ENCODE measurements at places on chromosomes 12 and 14.

- DNase-seq: no peak
These were observed 528.4 kb upstream of the LMO3 start for GRCh38 chr12:17134315-17134714.

DNA sequence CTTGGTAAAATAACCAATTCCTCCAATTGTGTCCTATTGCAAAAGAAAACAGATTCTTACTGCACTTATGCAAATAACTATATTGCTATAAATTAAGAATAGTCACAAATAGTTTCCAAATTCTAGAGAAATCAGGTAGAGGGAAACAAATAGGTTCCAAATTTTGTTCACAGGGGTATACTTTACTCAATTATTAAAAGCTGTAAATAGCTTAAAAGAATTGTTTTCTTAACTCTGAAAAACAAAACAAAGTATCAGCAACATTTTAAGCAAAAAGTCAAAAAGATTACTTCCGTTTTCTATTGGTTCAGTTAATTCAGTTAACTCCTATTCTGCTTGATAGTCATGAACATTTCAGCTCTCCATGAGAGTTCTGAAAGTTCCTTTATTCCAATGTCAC, 85.6 kb upstream of the PPP4R3A start:
- DNase-seq: no peak

DNA sequence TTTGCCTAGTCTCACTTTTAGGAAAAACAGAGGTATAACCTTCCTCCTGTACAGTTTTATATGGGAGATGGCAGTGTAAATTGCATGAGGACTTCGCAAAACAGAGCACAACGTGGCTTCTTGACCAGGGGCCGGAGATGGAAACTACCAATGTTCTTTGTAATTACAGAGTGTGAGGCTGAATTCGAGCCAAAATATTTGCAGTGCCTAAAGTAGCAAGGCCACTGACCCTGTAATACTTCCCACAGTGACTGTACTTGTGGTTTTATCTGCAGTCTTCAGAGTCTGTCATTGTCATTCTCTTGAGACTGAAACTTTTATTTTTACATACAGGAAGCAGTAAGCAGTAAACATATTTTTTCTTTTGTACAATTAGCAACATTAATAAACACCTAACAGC, 98.9 kb downstream of the RERG start:
- no peak for DNase-seq

DNA sequence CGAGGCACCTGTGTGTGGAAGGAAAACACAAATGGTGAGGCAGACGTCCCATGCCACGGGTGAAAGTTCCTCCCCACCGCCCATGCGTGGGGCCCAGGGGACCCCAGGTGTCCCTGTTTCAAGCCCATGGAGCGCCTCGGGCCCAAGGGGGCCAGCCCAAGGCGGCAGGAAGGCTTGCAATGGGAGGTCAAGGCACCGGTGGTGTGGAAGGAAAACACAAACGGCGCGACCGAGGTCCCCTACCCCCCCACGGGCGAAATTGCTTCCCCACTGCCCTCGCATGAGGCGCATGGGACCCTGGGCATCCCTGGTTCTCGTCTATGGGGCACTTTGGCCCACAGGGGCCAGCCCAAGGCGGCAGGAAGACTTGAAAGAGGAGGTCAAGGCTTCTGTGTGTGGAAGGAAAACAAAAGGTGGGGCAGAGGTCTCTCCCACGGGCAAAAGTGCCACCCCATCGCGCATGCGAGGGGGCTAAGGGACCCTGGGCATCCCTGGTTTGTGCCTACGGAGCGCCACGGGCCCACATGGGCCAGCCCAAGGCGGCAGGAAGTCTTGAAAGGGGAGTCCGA, 379.4 kb downstream of the ALG10 start:
- DNase-seq: no peak

DNA sequence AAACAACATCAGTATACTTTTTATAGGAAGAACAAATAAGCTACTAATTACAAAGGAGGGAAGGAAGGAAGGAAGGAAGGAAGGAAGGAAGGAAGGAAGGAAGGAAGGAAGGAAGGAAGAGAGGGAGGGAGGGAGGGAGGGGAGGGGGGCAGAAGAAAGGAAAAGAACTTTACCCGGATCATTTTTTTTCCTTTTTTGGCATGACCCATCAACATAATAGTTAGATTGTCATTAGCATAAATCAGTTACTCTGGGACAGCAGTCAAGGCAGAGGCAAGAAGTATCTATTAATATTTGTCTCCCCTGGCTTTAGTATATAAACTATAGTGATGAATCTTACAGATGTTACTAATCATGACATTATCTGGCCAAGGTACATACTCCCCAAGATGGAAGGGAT, 35.2 kb upstream of the TSPAN8 start:
- DNase-seq: no peak

- peak; percentile 7 for DNase-seq
These were observed 170.7 kb downstream of the ESRRB start for GRCh38 chr14:76546426-76547221.

DNA sequence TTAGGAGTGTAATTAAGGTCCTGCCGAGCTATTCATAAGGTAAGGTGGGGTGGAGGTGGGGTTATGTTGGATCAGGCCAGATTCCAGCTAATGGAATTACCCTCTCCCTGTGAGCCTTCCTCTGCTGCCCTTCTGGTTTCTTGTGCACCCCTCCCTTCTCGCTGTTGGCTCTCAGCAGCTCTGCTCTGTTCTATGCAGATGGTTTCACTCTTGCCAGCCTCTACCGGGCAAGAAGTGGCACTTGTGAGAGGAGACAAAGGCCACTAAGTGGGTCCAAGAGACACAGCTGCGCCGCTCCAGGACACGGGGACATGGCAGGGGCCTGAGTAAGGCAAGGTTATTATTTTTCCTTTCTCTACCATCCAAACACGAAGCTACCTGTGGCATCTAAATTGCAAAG, 334.4 kb downstream of the EMP1 start:
- DNase-seq: no peak

GRCh38 chr12:48980953-48981756, 3.0 kb downstream of the WNT1 start:
- no peak for DNase-seq

DNA sequence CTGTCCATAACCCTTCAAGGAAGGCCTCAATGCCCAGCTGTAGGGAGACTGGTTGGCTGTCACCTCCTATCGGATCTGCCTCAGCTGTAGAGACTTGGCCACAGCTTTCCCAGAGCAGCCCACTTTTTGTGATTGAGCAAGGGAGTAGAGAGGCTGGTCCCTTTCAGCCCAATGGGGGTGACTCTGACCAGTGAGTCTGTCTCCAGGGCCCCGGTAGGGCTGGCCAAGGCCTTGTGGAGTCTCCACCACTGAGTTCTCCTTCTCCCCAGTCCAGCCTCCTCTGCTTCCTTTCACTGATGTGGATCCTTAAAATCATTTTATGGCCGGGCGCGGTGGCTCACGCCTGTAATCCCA, 14.5 kb upstream of the HPD start:
- DNase-seq: no peak

- no peak for DNase-seq
These were observed 36.2 kb downstream of the EML1 start for GRCh38 chr14:99829450-99829849.

DNA sequence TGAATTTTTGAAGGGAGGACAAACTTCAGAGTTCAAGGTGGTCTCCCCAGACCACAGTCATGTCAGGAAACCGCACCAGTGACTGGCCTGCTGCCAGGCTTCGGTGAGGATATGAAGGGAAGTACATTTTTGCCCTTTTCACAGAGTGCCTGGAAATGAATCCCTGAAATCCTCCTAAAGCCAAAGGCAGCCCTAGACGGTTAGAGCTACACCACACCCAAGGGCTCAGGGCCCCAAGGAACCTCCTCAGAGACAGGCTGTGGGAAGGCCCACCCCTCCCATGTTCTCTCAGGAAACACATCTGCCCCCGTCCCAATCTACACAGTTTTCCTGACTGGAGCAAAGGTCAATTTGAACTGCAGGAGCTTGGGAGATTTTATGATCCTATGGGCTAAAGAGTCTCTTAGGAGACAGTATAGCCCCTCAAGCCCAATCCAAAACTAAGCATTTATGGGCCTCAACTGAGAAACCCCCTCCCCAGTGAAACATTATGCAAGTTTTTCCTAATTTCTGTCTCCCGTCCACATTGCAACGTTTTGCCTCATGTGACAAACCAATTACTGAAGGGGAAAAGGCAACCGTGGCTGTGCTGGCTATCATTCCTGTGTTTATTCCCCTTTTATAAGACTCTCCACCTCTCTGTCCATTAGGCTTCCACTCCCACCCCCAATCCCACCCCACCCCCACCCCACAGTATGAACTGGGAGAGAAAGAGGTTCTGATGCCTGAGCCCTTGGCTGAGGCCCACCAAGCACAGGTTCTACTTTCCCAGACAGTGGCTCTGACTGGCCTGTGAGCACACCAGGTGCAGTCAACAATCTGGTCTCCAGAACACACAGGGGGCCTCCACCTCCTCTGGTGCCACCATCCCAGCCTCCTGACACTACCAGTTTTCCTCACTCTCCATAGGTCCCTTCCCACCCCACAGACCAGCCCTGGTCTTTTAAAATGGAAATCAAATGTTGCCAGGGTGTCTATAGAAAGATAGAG, 9.6 kb upstream of the RNASE1 start:
- no peak for DNase-seq

DNA sequence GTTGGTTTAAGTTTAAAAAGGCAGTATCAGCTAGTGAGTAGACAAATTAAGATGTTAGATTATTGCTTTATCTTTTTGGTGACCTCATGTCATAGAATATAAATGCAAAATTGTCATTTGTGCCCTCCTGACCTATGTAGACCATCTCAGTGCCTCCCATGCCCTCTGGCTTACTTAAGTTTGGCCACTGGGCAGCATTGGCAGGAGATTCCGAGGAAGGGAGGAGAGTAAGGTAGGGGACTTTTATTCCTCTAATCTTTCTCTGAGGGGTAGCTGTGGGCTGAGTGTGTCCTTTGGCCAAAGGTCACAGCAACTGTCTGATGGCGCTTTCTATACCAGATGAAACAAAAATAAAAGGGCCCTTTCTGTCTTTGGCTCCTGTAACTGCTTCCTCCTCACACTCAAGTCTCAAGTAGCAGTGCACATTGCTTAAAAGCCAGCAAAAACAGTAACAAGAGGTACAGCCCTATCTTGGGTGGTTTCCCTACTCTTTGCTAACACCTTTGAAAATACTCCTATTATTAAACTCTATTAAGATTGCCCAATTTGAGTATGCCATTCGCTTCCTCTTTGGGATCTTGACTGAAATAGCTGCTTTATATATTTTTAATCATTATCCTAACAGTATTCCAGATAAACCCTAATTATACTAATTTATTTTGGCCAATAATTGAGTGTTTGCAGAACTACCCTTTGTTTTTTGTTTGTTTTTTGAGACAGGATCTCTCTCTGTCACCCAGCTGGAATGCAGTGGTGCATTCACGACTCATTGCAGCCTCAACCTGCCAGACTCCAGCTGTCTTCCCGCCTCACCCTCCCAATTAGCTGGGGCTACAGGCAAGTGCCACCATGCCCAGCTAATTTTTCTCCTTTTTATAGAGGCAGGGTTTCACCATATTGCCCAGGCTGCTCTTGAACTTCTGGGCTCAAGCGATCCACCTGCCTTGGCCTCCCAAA, 56.5 kb upstream of the KCNH3 start:
- peak; percentile 45 for DNase-seq

DNA sequence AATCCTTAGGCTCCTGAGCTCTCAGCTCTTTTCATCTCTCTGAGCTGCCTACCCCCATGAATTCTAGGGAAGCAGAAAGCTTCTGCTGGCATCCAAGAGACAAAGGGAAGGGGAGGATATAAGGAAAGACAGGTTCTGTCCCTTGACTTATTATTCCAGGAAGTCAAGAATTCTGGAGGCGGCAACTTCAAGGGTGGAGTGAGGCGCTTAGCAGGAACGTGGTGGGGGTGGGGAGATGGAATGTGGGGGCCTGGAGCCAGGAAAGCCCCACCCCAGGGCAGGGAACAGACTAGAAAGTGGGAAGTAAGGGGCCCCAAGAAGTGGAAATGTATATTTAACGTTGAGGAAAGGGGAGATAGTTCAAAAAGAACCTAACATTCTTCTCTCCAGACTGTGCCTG, 1.4 kb downstream of the CALCOCO1 start:
- DNase-seq: no peak

GRCh38 chr12:30754383-30754749, 385 bp downstream of the CAPRIN2 start:
- no peak for DNase-seq

DNA sequence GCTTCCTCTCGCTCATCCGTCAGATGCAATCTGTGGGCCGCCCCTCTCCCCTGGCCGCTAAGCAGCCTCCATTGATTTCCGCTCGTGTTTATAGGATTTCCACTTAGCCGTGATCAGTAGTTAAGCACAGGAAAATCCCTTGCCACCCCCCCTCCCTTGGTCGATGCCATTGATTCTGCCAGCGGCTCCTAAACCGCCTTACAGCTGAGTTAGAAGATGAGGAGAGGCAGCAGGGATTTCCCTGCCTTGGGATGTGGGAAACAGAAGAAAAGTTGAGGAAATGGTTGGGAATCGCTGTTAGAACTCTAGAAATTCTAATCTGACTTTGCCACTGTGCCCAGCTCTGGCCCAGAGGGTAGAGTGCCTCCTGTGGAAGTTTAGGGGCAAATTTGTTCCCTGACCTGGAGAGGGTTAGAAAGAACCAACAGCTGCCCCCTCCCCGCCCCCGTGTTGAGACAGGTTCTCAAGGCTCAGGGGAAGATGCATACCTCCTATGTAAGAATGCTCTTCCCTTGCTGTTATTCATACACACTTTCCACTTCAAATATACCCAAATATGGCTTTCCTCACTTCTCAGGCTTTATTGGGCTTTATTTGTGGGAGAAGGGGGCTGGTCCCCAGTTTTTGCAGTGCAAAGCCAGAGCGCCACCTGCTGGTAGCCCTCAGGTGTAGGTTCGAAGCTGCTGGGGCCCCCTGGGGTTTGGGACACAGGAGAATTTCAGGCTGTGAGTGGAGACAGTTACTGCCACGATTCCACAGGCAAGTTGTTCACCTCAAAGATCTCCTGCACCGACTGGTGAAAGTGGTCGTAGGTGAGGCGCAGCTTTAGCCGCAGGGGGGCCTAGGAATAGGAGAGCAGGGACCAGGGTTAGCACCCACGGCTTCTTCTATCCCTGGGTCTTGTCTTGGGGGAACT, 3.2 kb downstream of the THTPA start:
- peak; percentile 23 for DNase-seq

GRCh38 chr14:92143309-92143708, 21.5 kb downstream of the CPSF2 start:
- no peak for DNase-seq

Data from NCI-H774 (cell line).